Activated CD8-positive, alpha-beta T cell treated with anti-CD3 and anti-CD28 coated beads, Interleukin-2, amount 10 ng/mL, durations not matched to agents 7 days and 5 days (primary cell): ENCODE measurements at places on chromosomes 3 and 15. TPM values are rescaled to one million over a fixed set of nuclear protein-coding genes. Genes with fewer than 3 reads are reported as not detected.

Gene ZPLD1
- not detected for total RNA-seq

DNA sequence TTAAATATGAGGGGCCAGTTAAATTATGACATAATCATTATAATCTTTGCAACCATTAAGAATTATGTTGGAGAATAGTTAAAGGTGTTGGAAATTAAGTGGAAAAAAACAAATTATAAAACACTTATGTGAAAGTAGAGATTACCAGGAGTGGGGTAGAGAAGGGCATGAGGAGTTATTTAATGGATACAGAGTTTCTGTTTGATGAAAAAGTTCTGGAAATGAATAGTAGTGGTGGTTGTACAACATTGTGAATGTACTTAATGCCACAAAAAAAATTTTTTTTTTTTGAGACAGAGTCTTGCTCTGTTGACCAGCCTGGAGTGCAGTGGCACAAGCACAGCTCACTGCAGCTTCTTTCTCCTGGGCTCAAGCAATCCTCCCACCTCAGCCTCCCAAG lies 25.1 kb upstream of the TNIK start:
- no peak for DNase-seq

DNA sequence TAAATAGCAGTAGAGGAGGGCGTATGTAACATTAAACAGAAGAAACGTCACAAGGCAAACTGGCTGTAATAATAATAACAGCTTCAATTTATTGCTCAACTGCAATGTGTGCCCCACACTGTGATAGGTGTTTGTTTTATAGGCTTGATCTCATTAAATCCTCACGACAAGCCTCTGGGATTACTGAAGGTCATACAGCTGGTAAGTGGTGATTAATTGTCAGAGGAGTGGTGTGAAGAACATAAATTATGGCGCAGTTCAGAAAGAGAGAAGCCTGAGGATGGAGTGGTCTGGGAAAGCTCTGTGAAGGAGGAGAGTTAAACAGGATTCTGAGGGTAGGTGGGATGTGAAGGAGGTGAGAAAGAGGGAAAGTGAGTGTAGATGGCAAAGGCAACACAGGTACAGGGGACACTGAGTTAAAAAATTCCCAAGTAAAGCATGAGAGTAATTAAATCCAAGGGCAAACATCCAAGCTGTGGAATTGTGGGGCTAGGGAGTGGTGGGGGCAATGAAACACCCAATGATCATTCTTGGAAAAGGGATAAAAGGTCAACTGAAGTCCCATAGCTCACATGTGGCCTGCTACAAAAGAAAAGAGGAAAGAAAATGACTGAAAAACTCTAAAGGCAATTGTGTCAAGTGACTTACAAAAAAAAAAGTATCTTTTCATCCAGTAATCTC lies 16.5 kb upstream of the GLCE start:
- DNase-seq: no peak

DNA sequence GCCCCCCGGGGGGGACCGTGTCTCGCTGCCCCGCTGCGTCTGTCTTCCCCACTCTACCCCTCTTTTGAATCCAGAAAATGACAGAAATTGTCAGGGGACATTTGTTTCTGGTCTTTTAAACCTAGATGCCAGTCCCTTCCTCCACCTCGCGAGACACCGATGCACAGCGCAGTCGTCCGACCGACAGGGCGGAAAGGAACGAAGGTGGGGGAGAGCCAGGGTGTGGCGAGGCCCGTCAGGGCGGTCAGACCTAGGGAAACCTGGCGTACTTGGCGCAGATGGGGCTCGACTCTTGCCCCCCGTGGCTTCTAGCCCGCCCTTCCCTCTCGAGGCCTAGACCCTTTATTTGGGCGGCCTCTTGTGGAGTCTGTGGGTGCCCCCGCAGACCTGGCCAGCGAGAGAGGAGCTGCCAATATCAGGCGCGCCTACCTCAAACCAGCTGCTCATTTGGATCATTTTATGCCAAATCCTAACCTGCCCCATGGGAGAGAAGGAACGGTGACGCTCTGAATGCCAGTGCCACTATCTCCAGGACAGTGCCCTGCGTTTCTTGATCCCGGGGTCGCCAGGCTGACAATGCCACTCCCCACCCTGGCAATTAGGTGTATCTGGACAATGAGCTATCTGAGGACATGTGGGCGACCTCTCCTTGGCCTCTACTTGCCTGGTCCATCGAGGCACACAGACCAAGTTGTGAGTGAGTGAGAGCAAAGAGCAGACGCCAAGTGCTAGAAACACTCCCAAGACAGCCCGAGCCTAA lies 500 bp upstream of the RAB6B start:
- peak; percentile 21 for DNase-seq

DNA sequence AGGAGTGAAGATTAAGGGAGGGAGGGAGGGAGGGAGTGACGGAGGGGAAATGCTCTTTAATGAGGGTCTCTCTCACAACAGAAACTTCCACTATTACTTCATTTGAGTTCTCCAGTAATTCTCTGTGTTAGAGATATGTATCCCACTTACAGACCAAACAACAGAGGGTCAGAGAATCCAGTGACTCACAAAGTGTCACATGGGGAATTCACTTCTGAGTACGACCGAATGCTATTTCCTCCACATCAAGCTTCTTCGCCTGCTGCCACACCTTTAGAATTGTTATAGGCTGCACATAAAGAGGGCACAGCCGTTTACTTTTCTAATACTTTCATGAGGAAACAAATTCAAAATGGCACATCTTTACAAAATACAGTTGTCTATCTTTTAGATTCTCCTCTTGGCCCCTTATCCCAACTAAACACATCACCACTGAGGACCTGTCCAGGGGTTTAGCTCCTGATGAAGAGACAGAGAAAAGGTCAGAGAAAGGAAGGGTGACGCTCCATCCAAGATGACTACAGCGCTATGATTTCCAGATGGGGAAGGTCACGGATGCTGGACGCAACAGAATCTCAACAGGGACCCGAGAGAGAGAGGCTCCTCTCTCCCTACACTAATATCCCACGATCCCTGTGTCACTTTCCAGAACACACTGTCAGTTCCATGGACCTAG lies 119.0 kb downstream of the XXYLT1 start:
- no peak for DNase-seq

Gene CSPG5
- total RNA-seq: 0.37 TPM

DNA sequence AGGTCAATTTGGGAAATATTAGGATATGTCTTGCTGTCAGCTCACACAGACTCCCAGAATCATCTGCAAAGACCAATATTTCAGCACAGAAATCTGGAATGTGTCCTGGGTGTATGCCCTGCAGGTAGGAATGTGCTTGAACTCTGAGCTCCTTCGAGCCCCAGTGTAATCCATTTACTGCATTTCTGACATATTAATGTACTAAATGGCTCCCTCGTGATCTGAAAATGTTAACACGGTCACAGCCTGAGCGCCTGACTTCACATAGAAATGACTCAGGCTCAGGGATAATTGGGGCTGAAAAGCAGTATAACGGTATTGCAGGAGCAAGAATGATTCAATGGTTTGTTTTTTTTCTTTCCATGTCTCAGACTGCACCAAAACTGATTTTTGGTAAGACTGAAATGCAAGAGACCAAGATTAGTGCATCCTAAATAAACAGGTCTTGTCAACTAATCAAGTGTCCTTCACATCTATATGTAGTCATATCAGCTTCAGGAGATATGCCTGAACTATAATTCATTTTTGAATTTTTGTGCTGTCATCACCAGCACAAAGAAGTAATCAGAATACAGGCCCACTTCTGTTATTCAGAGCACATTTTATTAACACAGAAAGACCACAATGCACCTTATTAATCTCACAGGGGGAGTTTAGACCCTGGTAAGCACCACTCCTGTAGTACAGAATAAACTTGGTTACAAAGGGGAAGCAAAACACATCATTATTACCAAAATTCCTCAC lies 49.8 kb downstream of the DCLK3 start:
- no peak for DNase-seq

Gene DCLK3
- total RNA-seq: not detected

Gene DNASE1L3
- not detected for total RNA-seq

Gene GCSAM
- total RNA-seq: 6.9 TPM

Gene CADM2
- 0.21 TPM for total RNA-seq

DNA sequence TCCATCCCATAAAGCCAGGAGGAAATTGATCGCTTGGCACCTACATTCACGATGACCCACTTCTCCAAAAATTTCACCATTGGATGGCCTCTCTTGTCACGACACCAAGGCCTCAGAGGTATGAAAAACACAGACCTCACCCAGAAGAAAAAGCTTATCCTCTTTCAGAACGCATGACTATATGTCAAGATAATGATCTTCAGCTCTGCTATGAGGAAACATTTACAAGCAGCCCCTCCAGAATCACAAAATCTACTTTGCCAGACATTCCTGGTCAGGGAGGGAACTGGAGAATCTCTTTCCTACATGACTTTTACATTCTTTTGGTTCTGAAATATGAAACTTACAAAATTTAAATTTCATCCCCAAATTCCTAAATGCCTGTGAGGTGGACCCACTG lies 122.7 kb downstream of the WNT5A start:
- DNase-seq: no peak

- peak; percentile 44 for DNase-seq
These were observed 32.7 kb downstream of the IQSEC1 start for GRCh38 chr3:13040361-13041074.

- DNase-seq: no peak
These were observed 69.2 kb downstream of the ABHD5 start for GRCh38 chr3:43759938-43760337.

Gene EXOSC7
- 49.5 TPM for total RNA-seq

DNA sequence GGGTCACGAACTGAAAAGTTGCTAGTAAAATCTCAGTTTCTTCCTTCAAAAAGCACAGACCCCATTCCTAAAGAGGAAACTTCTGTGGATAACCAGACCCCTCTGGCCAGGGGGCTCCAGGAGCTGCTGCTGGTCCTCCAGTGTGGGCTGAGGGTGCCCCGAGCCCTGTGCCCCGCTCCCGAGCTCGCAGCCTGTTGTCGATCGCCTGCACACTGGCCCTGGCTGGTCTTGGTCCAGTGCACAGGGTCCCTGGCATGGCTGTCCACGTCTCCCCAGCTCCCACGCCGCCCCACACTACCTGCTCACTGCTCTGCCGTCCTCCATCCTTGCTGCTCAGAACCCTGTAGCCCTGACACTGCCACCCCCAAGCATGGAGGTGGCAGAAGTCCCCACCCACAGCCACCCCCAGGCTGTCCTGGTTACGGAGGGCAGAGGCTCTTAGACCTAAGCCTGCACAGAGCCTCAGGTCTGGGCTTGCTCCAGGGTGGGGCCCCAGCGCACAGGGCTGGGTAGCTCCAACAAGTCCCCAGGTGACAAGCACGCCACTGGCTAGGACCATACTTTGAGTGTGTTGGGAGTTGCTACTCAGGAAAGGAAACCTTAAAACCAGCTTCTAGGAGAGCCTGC lies 87.0 kb downstream of the PLXNA1 start:
- DNase-seq: no peak
